ENCODE measurements at places on chromosomes 6 and 20. TPM values are rescaled to one million over a fixed set of nuclear protein-coding genes. Genes with fewer than 3 reads are reported as not detected.

DOK5 gene
- total RNA-seq = 0.29 TPM

FOXC1 gene
- 2.3 TPM for total RNA-seq

SLC18B1 gene
- 7.5 TPM for total RNA-seq

PTPRK gene
- 18.5 TPM for total RNA-seq

HMGCLL1 gene
- total RNA-seq = not detected

OR12D3 gene
- not detected for total RNA-seq

ID4 gene
- 3.5 TPM for total RNA-seq

TSHZ2 gene
- total RNA-seq = under 0.01 TPM

LY6G6F gene
- not detected for total RNA-seq

SLPI gene
- not detected for total RNA-seq

DEFB123 gene
- not detected for total RNA-seq

CD24 gene
- under 0.01 TPM for total RNA-seq

AGER gene
- total RNA-seq = 2.3 TPM

BTNL2 gene
- not detected for total RNA-seq

LY6G5B gene
- 2.7 TPM for total RNA-seq

BPIFB2 gene
- not detected for total RNA-seq

SYNDIG1 gene
- total RNA-seq = not detected

RIMS1 gene
- not detected for total RNA-seq

PCK1 gene
- not detected for total RNA-seq

SOX18 gene
- 0.29 TPM for total RNA-seq

CYB5R4 gene
- 8.6 TPM for total RNA-seq

MUCL3 gene
- total RNA-seq = not detected

LRRC73 gene
- total RNA-seq = not detected

TAGAP gene
- total RNA-seq = not detected

COL19A1 gene
- total RNA-seq = not detected

TRIM31 gene
- not detected for total RNA-seq

SNAI1 gene
- total RNA-seq = 2.0 TPM

LTA gene
- total RNA-seq = not detected

GLP1R gene
- not detected for total RNA-seq

DDO gene
- 2.1 TPM for total RNA-seq

ZBTB12 gene
- 2.3 TPM for total RNA-seq

SGK2 gene
- not detected for total RNA-seq

GRM1 gene
- total RNA-seq = not detected

PAX1 gene
- total RNA-seq = not detected

TNF gene
- not detected for total RNA-seq

PAK5 gene
- total RNA-seq = not detected

ZNF217 gene
- 11.7 TPM for total RNA-seq

GNAS-AS1 gene
- not detected for total RNA-seq

FAXC gene
- total RNA-seq = 8.6 TPM

LCA5 gene
- total RNA-seq = 4.1 TPM

Data from myometrial cell (primary cell).